Activated CD8-positive, alpha-beta memory T cell treated with anti-CD3 and anti-CD28 coated beads for 48 hours (primary cell): ENCODE measurements at places on chromosomes 12 and 14.

DNA sequence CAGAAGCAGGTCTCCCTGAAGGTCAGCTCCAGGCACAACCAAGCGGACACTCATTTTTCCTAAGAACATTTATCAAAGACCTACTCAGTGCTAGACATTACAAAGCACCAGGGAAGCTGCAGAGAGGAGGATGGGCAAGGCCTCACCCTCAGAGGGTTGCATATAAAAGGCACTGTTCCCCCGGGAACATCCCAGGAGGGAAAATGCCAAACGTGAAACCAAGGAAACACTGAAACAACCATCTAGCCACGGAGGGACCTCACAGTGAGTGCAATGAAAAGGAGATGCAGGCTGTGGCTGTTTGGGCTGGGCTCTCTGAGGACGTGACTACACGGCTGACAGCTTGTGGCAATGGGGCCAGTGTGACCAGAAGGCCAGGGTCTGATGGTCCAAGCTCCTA, 117.4 kb upstream of the VASH1 start:
- DNase-seq, result no peak

- no peak for DNase-seq
These were observed 48.6 kb downstream of the ISCA2 start for GRCh38 chr14:74542056-74542685.

DNA sequence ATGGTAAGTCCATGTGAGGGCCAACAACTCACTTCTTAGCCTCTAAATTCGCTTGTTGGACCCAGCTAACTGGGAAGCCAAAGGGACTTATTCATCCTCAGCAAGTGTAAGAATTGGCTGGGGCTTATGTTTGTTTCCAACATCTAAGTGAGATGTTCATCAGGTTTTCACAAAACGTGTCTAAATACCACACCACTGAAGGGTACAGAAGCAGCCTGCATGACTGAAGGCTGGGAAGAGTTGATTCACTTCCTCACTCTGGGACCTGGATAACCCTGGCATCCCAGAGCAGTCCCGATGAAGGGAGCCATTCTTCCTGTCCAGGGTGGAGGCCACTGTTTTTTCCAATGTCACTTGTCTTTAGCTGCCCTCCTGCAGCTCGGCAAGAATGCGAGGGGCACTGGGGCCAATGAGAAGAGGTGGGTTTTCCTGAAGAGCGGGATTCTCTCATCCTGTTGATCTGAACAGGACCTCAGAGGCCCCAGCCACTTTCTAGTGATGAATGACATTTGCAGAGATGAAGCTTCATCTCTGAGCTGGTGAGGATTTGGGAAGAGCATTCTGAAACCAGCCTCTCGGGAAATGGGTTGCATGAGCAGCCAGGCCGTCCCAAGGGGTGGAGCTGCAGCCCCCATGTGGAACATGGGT, 12.2 kb upstream of the COL2A1 start:
- DNase-seq, result no peak

- no peak for DNase-seq
These were observed 18.8 kb upstream of the P2RX4 start for GRCh38 chr12:121191151-121191550.

GRCh38 chr12:131356485-131357184, 354.3 kb upstream of the SFSWAP start:
- DNase-seq, result no peak

GRCh38 chr12:74899031-74899829, 310.4 kb downstream of the KCNC2 start:
- DNase-seq, result no peak

- no peak for DNase-seq
These were observed 209.9 kb upstream of the GARIN2 start for GRCh38 chr14:66979101-66979974.

GRCh38 chr14:24673534-24674203, 39.7 kb upstream of the GZMB start:
- DNase-seq, result no peak

DNA sequence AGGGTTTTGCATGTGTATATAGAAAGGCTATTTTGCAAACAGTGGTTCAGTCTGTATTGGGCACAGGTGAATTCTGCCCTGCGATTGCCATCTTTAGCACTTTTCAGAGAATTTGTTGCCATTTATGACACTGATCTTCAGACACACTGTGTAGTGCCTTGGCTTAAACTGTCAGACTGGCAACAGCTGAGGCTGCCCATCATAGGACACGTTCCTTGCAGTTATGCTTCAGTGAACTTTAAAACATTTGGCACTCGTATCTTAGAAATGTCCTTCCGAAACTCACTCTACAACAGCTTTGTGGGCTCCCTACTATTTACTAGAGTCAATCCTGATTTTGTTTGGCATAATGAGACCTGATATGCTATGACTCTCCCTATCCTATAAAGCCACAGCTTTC, 29.1 kb downstream of the AP5M1 start:
- no peak for DNase-seq

DNA sequence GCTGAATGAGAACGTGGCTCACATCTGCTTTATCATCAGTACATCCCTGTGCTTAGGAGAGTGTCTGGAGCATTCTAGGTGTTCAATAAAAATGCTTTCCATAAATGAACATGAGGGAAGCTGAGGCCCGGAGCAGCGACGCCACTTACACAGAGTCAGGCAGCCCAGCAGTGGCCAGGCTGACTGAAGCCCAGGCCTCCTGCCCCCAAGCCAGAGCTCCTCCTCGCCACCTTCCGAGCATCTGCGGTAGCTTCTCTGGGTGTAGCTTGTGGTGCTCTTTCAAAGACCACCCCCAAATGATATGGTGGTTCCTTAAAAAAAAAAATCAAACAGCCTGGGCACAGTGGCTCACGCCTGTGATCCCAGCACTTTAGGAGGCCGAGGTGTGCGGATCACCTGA, 88.8 kb downstream of the FBXL14 start:
- DNase-seq, result no peak

GRCh38 chr12:120118321-120119061, 1.9 kb upstream of the RAB35 start:
- no peak for DNase-seq

GRCh38 chr14:74921987-74922751, 891 bp downstream of the RPS6KL1 start:
- no peak for DNase-seq

DNA sequence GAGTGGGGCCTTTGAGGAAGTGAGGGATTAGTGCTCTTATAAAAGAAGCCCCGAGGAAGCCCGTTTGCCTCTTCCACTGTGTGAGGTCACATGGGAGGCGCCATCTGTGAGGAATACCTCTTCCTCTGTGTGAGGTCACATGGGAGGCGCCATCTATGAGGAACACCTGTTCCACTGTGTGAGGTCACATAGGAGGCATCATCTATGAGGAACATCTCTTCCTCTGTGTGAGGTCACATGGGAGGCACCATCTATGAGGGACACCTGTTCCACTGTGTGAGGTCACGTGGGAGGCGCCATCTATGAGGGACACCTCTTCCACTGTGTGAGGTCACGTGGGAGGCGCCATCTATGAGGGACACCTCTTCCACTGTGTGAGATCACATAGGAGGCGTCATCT, 69.7 kb downstream of the SLC24A4 start:
- no peak for DNase-seq

GRCh38 chr12:79998554-79998953, 63.7 kb upstream of the PPP1R12A start:
- DNase-seq, result no peak

DNA sequence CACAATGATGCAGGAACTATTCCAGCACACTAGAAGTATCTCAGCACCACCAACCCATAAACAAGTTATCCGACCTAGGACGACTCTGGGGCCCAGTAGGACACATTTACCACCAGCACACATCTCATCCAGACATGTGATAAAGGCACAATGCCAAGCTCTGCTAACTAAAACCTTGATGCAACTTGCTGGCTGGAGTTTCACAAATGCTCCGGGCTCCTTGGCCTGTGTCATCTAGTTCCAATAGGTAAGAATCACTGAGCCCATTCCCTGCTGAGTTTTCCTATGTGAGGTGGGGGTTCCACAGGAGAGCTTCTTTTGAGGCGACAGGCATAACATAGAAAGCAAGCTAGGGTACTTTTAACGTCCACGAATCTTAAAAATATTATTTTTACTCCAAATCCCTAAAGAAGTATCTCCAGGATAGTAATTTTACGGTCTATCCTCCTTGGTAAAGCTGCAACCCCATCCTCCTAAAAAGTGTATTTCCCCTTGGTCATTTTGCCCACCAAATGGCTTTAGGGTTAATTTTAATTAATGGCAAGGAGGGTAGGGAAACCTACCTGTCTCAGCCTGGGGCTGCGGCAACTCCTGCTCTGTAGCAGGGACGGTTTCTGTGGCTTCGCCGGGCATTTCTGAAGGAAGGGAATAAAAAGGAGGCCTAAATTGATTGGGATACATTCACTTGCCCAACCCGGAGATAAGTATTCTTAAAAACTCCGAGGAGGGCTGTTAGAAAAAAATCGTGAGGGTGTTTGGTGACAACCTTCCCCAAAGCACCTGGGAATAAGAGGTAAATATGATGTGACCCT, 1.0 kb downstream of the NACA start:
- no peak for DNase-seq

- DNase-seq, result no peak
These were observed 32.9 kb downstream of the MRPL42 start for GRCh38 chr12:93500201-93500600.

DNA sequence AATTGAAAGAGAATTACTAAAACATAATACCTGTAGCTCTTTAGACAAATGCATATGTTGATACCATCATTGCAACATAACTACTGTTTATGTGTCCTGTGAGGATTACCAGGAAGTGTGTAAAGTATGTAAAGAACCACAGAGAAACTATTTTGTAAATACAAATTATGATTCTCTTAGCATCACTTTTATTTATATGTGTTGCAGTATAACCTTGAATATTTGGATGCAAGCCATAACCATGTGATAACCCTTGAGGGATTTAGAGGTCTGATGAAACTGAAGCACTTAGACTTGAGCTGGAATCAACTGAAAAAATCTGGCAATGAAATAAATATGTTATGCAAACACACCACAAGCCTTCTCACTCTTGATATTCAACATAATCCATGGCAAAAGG, 77.5 kb downstream of the LRRC9 start:
- no peak for DNase-seq

DNA sequence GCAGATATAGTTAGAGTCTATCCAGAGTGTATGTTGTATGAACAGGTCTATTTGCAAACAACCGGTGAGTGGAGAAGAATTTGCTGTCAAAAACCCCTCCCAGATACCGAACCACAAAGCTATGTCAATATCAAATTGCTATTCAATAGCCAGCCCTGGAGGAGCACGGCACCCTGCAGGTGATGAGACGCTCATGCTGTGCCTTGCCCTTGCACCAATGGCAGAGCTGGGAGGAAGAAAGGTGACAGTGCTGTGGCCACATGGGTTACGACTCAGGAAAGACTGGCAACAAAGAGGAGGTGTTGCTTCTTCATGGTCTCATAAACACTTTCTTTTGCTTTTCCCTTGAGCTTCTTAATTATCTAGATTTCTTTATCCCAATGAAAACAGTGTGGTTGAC, 55.7 kb downstream of the PAX9 start:
- DNase-seq, result no peak

- no peak for DNase-seq
These were observed 67.9 kb downstream of the DPF3 start for GRCh38 chr14:72826039-72826438.
